ENCODE measurements at places on chromosomes 7 and 10.

DNA sequence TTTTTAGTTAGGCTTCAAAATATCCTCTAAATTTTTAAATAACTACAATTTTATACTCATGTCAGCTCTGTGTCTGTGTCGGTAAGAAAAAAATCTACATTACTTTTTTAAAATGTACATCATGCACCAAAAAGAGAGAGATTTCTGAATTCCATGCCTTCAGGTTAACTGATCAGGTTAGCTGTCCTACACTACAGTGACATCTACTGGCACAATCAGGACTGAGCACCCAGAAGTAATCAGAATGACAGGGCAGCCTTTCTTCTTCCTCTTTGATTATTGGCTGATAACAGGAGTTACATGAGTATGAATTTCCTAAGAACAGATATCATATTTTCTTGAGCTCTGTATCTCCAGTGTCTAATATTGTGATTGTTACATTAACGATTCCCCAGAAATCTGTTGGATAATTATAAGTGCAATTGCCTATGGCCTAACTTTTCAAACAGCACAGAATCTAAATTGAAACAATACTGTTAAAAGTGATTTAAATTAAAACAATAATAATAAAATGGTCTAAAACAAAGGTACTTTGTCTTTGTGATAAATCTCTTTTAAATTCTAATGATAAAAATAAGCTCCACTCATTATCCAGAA is 41.8 kb upstream of the HYCC1 start:
- peak; percentile 23 for DNase-seq

GRCh38 chr10:122359621-122360020 is 14.9 kb upstream of the PLEKHA1 start:
- no peak for DNase-seq

GRCh38 chr10:114802177-114802576 is 19.4 kb upstream of the FHIP2A start:
- DNase-seq: no peak

- DNase-seq: peak; percentile 47
Measured at GRCh38 chr7:134669845-134670373, 23.3 kb downstream of the BPGM start.

DNA sequence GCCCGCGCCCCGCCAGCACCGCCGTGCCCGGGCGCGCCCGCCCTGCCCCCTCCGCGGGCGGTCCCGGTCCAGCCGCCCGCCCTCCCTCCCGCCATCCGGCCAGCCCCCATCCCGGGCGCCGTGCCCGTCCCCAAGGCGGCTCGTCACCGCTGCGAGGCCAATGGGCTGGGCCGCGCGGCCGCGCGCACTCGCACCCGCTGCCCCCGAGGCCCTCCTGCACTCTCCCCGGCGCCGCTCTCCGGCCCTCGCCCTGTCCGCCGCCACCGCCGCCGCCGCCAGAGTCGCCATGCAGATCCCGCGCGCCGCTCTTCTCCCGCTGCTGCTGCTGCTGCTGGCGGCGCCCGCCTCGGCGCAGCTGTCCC is at the start of gene HTRA1:
TSS of gene HTRA1 (plus strand) at position 187 of the 362 bp plus-strand sequence. CDS start at position 287, 100 bp downstream.
- DNase-seq: no peak

DNA sequence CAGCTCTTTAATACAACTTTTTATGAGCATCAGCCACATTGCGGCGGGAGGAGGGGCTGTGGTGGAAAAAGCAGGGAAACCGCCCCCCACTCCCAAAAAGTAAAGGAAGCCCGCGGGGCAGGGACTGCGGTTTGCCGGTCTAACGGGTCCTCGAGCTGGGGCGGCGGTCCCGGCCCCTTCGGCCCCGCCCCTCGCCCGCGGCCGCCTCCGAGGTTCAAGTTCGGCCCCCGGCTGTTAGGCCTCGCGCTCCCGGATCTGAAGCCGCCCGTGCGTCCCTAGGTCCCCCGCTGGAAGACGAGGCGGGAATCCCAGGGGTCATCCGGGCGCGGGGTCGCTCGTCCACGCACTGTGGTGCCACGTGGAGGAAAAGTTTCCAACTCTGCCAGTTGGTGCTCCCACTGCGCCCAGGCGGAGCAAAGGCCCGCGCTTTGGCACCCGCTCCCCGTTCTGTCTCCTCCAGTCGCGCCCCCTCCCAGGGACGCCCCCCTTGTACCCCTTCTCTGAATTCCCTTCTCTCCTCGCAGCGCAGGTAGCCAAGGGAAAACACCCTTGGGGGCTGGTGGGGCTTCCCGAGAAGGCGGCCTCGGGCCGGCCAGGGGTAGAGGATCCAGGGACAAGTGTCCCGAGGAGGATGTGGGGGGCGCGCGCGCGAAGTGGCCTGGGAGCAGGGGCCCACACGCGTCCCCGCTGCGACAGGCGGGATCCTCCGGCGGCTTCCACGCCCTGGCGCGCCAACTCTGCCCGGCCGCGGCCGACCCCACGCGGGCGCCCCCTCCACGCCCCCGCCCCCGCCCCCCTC is 798 bp upstream of the AUTS2 start:
- DNase-seq: no peak

Measured in activated CD4-positive, alpha-beta T cell treated with anti-CD3 and anti-CD28 coated beads for 24 hours (primary cell).